AG08396 (cell line): ENCODE measurements at places on chromosomes 1 and 21.

DNA sequence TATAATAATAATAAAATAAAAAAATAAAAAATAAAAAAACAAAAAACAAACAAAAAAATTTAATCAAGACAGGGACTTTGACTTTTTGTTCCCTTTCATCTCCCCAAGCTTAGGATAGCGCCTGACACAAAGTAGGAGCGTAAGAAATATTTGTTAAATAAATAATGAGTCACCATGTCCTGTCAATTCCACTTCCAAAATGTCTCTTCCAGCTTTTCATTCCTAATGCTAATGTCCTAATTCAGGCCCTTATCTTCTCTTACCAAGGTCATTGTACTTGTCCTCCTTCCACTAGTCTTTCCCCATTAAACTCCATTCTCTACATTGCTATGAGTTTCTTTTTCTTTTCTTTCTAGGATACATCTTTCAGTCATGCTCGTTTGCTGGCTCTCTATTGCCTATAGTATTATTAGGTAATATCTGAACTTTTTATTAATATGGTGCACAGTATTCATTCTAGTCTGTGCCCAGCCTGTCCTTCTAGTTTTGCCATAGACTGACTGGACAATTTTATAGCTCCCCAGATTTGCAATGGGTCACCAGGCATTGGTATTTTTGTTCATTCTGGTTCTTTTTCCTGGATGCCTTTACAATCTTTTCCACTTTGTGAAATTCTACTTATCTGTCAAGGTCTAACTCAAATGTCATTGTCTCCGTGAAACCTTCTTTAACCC, 11.4 kb downstream of the NEXN start:
- DNase-seq: no peak

- DNase-seq: no peak
Observed at GRCh38 chr1:87155170-87155569, 173.5 kb upstream of the LMO4 start.

DNA sequence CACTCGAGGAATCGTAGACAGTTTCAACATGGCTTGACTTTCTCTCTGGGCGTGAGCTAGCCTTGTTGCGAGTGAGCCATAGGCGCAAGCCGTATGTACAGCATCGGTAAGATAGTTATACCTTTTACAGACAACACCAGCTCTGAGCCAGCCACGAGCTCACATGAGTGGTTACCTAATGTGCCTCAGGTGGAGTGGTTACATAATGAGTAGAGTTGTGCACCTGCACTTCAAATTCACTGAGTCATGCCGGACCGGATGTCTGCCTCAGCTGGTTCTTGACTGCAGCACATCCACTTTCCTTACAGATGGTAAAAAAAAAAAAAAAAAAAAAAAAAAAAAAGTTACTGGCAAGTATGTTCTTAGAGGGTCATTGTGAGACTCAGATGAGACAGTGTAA, 360.4 kb upstream of the NR5A2 start:
- DNase-seq: no peak

DNA sequence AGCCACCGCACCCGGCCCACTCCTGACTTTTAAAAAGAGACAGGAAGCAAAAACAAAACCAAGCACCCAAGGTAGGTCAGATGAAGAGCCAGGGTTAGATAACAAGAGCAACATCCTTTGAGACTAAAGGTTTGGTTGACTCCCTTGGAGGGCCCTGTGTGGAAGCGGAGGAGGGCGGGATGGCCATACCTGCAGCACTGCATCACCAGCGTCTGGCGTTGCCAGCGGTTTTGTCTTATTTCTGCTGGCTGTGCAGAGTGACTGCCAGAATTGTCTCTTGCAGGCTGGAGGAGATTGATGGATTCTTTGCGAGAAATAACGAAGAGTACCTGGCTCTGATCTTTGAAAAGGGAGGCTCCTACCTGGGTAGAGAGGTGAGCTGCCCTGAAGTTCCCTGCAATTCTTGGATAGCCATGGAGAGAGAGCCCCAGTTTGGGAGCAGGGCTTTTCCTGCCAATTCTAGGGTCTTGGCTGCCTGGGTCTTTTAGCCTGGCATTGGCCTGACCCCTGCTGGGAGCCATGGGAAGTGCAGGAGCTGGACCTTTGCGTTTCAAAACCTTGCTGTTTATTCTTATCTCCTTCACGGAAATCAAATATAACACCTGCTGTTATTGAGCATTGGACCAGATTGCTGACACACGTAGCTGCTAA, 24.0 kb downstream of the QSOX1 start:
- peak; percentile 82 for DNase-seq

DNA sequence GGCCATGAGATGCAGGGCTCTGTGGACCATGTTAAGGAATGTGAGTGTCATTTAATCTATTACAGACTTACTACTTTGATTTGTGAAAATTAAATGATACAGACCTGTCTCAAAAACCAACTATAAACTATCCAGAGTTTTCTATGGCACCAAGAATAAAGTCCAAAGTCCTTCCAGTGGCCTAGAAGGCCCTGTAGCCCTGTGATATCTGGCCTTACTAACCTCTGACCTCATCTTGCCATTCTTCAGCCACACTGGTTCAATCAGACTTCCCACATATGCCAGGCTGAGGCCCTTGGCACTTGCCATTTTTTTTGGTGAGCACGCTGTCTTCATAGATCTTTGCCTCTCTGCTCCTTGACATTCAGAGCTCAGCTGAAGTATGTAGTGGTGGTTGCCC, 7.7 kb downstream of the NTPCR start:
- no peak for DNase-seq

GRCh38 chr21:39681845-39682244, 63.1 kb upstream of the IGSF5 start:
- no peak for DNase-seq

DNA sequence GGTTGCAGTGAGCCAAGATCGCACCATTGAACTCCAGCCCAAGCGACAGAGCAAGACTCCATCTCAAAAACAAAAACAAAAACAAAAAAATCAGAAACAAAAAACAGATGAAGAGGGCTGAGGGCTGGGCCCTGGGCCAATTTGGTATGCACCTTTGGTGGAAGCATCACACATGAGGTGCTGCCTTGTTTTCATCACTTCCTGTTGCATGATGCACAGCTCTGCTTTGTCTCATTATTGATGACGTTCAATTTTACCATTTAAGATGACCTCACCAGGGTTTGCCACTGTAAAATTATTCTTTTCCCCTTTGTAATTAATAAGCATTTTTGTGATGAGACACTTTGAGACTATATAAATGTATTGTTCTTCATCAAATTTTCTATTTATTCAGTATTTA, 9.8 kb upstream of the IFNAR2 start:
- DNase-seq: no peak

DNA sequence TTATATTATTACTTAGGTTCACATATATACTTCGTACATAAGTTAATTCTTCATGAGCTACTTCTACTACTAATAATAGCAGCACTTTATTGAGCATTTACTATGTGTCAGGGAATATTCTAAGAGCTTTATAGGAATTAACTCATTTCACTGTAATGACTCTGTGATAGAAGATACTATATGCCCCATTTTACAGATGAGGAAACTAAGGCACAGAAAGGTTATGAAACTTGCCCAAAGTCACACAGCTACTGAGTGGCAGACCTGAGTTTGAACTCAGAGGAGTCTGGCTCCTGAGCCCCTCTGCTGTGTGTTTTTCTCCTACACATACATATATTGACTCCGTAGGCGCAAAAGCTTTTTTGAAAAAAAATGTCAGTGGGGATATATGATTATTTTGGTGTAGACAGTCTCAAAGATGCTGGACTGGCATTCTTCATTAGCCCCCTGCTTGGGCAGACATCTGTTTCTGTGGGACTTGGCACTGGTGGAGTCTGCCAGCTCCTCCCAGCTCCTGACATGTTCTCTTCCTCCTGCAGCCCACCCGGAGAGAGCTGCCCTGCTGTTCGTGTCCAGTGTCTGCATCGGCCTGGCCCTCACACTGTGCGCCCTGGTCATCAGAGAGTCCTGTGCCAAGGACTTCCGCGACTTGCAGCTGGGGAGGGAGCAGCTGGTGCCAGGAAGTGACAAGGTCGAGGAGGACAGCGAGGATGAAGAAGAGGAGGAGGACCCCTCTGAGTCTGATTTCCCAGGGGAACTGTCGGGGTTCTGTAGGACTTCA, 70.9 kb downstream of the TCP10L start:
- DNase-seq: no peak
